Natural killer cell (primary cell): ENCODE measurements at places on chromosomes 5 and 9. TPM values are rescaled to one million over a fixed set of nuclear protein-coding genes. Genes with fewer than 3 reads are reported as not detected.

The IFNE gene
- total RNA-seq, result not detected

DNA sequence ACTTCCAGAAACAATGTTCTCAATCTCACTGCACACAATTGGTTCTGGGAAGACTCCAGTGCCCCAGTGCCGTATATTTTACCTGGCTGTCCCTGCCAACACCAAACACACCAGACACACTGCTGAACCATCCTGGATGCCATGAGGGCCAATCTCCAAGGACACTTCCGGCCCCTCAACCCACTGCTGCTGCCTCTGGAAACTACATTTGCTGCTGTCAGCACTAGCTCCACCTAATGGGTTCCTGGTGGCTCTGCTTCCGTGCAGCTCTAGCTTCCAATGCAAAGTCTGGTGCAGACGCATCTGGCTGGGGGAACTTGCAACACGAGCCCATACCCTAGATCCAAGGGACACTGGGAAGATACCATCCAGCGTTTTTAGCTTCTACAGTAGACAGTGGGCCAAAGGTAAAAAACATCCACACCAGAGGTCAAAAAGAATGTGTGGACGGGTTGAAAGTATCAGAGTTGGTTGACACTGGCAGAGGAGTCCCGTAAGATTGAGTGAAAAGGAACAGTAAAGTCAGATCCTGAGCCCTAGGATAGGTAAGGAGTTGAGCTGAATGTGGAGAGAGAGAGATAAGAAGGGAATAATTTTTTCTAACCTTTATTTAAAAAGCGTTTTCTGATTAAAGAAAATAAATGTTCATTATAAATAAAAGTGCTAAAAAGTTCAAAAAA, 99.7 kb upstream of the KIF2A start:
- DNase-seq, result no peak

GRCh38 chr5:31638345-31638744, 586 bp upstream of the PDZD2 start:
- DNase-seq, result no peak

DNA sequence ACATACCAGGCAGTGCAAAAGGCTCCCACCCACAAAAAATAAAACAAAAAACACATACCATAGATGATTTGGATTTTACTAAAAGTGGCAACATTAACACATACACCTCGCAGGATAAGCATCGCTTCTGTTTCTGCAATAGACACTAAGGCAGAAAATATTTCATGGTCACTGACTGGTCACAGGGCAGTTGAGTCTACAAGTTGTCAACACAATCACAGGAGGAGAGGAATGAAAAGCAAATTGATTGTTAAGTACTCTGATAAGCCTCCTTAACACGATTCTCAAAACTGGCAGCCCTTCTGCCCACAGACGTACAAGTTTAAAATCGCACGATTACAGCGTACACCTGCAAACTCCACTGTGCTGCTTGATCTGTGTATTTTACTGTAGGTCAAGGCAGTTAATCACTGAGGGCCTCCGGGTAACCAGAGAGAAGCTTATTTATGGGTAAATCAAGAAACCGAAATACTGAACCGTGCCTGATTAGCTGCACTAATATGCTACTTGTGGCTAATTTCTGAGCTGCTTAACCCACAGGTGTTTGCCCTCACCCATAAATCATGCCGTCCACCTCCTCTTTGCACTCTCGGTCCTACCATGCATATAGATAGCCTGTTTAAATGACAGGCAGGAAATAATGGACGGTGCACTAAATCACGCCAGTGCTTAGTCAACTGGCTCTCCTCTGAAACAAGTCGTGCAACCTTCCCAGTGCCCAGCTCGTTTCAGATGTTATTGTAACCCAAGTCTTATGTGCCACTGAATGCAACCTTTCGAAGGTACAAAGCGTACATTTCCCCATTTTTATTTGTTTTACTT, 659.4 kb upstream of the ADAMTS16 start:
- DNase-seq, result no peak

DNA sequence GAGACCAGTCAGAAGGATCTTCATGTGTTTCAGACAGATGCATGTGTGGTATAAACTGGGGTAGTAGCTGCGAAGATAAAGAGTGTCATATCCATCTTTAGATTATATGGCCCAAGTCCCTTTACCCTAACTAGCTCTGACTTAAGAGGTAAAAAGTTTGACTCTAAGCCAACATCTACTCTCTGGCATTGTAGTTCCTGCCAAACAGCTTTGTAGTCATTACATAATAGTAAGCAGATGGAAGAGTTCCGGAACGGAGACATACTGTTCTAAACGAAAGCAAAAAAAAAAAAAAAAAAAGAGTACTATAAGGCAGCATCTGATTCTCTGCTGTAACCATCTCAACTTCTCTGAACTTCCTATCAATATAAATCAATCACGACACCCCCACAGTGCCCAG, 48.8 kb downstream of the CEMIP2 start:
- no peak for DNase-seq

DNA sequence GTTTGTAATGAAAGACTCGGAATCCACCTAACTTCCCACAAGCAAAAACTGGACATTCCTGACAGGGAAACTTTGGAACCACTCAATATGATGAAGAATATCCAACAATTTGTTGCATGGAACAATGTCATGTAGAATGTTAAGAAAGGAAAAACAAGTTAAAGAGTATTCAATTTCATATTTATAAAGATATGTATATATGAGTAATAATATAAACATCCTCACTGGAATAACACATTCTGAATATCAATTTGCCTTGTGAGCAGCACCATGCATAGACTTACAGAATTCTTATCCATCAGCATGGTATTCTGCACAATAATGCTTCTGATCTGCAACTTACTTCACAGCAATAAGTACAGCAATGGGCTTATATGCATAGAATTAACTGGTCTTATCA, 650.3 kb downstream of the SEMA5A start:
- DNase-seq, result no peak

DNA sequence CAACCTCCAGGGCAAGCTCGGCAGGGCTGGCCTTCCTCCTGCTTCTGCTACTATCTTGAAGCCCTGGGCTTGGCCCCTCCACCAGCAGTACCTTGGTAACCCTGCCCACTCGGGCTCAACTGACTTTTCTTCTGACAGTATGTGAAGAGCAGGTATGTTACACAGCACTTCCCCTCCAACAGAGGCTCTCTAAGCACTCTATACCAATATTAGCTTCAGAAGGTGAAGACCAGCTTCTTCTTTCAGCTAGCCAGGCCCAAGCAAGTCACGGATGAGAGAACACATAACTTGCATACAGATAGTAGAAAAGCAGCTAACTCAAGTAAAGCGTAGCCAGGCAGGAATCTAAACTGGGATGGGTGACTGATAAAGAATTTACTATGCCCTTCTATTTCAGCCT, 64.3 kb downstream of the FEM1C start:
- DNase-seq, result no peak

The WDR31 gene
- 0.55 TPM for total RNA-seq

- DNase-seq, result no peak
Observed at GRCh38 chr5:154373729-154374179, 72.0 kb upstream of the SAP30L start.

The PCDHA1 gene
- total RNA-seq, result not detected

GRCh38 chr5:168260353-168261226, 30.9 kb upstream of the WWC1 start:
- no peak for DNase-seq

- DNase-seq, result no peak
Observed at GRCh38 chr9:124174433-124174832, 83.3 kb upstream of the NEK6 start.

GRCh38 chr5:79107020-79107796, 4.4 kb upstream of the BHMT start:
- no peak for DNase-seq

DNA sequence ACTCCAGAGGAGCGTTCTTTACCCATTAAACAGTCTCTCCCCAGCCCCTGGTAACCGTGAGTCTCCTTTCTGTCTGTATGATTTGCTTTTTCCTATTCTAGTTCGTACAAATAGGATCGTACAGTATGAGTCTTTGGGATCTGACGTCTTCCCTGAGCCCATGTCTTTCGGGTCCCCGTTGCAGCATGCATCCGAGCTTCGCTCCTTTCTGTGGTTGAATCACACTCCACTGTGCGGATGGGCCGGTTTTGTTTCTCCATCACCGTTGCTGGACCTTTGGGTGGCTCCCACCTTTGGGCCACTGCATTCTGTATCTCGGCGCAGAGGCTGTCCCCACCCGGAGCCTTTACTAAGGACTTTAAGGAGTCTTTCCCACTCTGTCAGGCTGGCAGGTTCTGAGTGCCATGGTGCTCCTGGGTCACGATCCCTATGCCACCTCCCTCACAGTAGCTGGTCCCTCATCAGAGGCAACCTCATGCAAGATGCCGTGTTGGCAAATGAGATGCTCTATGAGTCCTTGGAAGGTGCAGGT, 145.7 kb upstream of the COL5A1 start:
- no peak for DNase-seq

- DNase-seq, result no peak
Observed at GRCh38 chr5:96426831-96427230, 6.2 kb downstream of the PCSK1 start.

DNA sequence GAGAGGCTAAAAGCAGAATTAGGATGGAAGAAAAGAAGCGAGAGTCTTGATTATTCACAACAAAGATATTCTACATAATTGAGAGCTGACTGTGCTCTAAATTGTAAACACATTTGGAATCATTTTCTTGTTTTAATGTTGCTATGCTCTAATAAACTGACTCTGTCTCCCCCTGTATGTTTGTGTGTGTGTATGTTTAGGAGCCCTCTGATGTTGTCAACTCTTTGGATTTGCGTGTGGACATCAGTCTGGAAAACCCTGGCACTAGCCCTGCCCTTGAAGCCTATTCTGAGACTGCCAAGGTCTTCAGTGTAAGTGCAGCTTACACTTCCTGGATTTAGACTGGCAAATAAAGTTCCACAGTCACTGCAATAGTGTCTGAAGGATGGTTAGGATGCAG, 37.8 kb downstream of the MOCS2 start:
- no peak for DNase-seq

- no peak for DNase-seq
Observed at GRCh38 chr9:21778304-21778703, 24.1 kb upstream of the MTAP start.

The FTMT gene
- not detected for total RNA-seq

DNA sequence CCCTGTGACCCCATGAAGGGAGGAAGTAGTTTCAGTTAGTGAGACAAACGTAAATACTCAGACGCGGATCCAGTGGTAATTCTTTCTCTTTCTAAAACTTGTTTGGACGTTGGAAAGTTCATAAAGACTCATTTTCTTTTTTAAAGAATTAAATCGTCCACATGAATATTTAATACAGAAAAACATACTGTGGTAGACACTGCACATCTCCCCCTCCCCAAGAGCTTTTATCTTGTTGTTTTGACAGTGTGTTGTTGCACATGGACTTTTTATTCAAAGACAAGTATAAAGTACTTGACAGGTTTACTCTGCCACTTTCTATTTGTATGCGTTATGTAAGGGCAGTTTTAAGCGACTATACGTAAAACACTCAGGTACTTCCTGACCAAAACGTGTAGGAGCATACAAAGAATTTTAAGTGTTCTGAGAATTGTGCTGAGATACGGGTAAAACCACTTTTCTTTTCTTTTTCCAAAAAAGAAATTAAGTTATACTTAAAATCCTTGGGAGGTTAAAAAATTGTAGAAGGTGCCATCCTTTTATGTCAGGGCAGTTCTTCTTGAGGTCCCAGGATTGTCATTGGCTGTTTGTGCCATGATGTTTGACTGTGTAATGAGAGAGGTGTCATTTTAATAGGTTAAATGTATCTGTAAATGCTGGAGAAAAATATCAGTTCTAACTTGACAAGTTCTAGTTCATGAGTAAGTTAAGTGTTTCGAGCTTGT, 1.3 kb downstream of the NIPBL start:
- DNase-seq, result peak; percentile 70

The GRXCR2 gene
- total RNA-seq, result not detected

DNA sequence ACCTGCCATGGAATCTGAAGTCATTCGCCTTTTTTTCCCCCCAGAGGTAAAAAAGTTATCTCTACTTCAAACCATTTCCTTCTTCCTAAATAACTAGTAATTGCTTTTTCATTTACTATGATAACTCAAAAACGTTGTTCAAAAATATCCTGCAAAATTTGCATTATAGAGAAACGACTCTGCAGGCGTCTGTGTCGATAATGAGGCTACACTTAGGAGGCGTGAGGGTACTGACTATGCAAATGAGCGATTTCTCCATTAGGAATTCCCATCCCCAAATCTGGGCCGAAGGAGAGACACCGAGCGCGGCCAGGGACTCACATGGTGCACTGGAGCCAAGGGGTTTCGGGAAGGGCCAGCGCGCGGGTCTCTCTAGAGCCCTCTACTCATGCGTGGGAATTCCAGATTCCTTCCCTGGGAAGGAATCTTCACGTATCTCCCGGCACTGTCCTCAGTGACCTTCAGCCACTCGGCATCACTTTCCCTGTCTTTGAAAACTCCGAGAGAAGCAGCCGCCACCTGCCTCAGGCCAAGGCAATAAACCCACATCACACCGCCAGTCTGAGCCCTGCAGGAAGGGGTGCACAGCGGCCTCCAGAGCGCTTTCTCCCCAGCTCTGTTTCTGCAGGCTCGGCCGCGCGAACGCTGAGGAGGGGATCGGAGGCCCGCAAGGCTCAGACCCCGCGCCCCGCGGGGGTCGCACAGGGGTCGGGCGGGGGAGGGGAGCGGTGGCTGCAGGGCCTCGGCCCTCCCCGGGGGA, 718 bp upstream of the DENND4C start:
- DNase-seq, result peak; percentile 56

The ARRDC3 gene
- total RNA-seq, result 133 TPM
